ENCODE measurements at places on chromosomes 11 and 22. TPM values are rescaled to one million over a fixed set of nuclear protein-coding genes. Genes with fewer than 3 reads are reported as not detected.

MAPK8IP2 gene
- 95.4 TPM for polyA plus RNA-seq

CHRDL2 gene
- polyA plus RNA-seq: 0.76 TPM

OLFML1 gene
- polyA plus RNA-seq: 2.3 TPM

PAK1 gene
- 62.6 TPM for polyA plus RNA-seq

CHCHD10 gene
- polyA plus RNA-seq: 332 TPM

TMEM121B gene
- 7.4 TPM for polyA plus RNA-seq

MMP7 gene
- 0.32 TPM for polyA plus RNA-seq

OR6A2 gene
- polyA plus RNA-seq: not detected

NDUFV1 gene
- polyA plus RNA-seq: 237 TPM

OR10A4 gene
- not detected for polyA plus RNA-seq

RTL10 gene
- 16.2 TPM for polyA plus RNA-seq

TMEM191B gene
- polyA plus RNA-seq: 1.1 TPM

POTEH gene
- polyA plus RNA-seq: not detected

PDXP gene
- polyA plus RNA-seq: 192 TPM

TOMM22 gene
- 72.7 TPM for polyA plus RNA-seq

KRTAP5-8 gene
- polyA plus RNA-seq: not detected

C1QTNF4 gene
- polyA plus RNA-seq: 15.8 TPM

CARD18 gene
- not detected for polyA plus RNA-seq

TMEM223 gene
- 22.3 TPM for polyA plus RNA-seq

SGSM1 gene
- polyA plus RNA-seq: 11.4 TPM

CCDC81 gene
- 0.22 TPM for polyA plus RNA-seq

SMIM35 gene
- polyA plus RNA-seq: 1.1 TPM

C22orf23 gene
- 1.2 TPM for polyA plus RNA-seq

SSTR3 gene
- polyA plus RNA-seq: 1.6 TPM

ALX4 gene
- 0.19 TPM for polyA plus RNA-seq

MYO18B gene
- polyA plus RNA-seq: 2.6 TPM

NUP50 gene
- polyA plus RNA-seq: 20.4 TPM

CLDN5 gene
- 123 TPM for polyA plus RNA-seq

TBRG1 gene
- polyA plus RNA-seq: 13.7 TPM

BACE1 gene
- 90.0 TPM for polyA plus RNA-seq

CDC42BPG gene
- polyA plus RNA-seq: 9.5 TPM

KIRREL3 gene
- 52.5 TPM for polyA plus RNA-seq

B4GALNT4 gene
- 40.5 TPM for polyA plus RNA-seq

PIH1D2 gene
- polyA plus RNA-seq: 2.5 TPM

All from brain (organoid and tissue), 16 donors.